Spleen (tissue), 13 donors: ENCODE measurements at places on chromosomes 4 and X. TPM values are rescaled to one million over a fixed set of nuclear protein-coding genes. Genes with fewer than 3 reads are reported as not detected.

Gene F11
- not detected for total RNA-seq

Gene SERPINA7
- not detected for total RNA-seq

DNA sequence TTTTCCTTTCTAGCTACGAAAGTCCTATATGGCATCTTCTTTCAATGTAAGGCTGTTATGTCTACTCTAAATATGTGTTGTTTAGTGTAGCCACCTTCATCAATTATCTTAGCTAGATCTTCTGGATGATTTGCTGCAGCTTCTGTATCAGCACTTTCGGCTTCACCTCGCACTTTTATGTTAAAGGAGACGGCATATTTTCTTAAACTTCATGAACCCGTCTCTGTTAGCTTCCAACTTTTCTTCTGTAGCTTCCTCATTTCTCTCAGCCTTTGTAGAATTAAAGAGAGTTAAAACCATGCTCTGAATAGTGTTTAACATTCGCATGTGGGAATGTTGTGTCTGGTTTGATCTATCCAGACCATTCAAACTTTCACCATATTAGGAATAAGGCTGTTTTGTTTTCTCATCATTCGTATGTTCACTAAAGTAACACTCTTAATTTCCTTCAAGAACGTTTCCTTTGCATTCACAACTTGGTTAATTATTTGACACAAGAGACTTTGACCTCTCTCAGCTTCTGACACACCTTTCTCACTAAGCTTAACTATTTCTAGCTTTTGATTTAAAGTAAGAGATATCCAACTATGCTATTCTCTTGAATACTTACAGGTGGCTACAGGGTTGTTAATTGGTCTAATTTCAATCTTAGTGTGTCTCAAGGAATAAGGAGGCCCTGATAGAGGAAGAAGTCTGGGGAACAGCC, 476.8 kb downstream of the GABRG1 start:
- DNase-seq = no peak

Gene ZCCHC18
- total RNA-seq = 2.0 TPM

GRCh38 chr4:177696438-177696966, 254.3 kb upstream of the AGA start:
- DNase-seq = no peak

GRCh38 chr4:154009788-154010187, 220.9 kb upstream of the SFRP2 start:
- no peak for DNase-seq

Gene ETNPPL
- total RNA-seq = 0.50 TPM

GRCh38 chr4:76902233-76902890, 4.4 kb upstream of the SOWAHB start:
- no peak for DNase-seq

GRCh38 chrX:133235830-133236229, 17.7 kb upstream of the TFDP3 start:
- DNase-seq = no peak

GRCh38 chrX:151806967-151807540, 72.5 kb downstream of the CNGA2 start:
- no peak for DNase-seq
